ENCODE measurements at places on chromosomes 2 and 18. TPM values are rescaled to one million over a fixed set of nuclear protein-coding genes. Genes with fewer than 3 reads are reported as not detected.

- peaks cover 3% of the 10 kb centered on the region for H3K4me1 ChIP-seq
- H3K27ac ChIP-seq = no peak overlapping the region
- no peak for DNase-seq
- no peaks in the 10 kb centered on the region for H3K36me3 ChIP-seq
- H3K27me3 ChIP-seq = no peaks in the 10 kb centered on the region
- H3K4me3 ChIP-seq = no peak overlapping the region
Measured at GRCh38 chr2:197079832-197080555, 153.5 kb upstream of the PGAP1 start.

- no peaks in the 10 kb centered on the region for H3K4me1 ChIP-seq
- peak; percentile 7 for DNase-seq
- peak overlapping the region; percentile 76 for H3K4me3 ChIP-seq
- H3K27me3 ChIP-seq = no peaks in the 10 kb centered on the region
Measured at GRCh38 chr2:169693360-169693759, 845 bp downstream of the CFAP210 start.

DNA sequence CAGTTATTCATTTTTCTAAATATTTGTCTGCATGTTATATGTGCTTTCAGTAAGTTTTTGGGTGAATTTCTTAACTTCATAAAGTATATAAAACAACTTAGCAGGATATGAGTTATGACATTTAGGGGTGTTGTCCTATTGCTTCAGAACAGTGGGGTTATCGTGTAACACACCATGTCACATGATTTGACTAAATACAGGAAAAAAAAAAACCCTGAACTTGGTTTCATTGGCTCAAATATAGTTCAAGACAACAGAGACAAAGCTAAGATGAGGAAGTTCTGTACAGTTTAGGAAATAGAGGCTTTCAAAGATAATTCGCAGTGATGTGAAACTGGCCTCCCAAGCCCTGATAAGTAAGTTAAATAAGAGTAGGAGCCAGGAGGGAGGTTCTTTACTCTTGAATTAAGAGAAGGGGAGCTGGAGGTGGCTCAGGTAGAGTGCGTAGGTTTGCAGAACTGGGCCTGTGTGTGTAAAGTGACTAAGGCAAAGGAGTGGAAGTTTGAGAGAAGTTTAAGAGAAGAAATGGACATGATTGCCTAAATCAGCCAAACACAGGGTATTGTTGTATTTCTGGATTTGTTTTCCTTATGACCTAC is 53.9 kb downstream of the LIMS1 start:
- no peaks in the 10 kb centered on the region for H3K36me3 ChIP-seq
- no peak overlapping the region for H3K27ac ChIP-seq
- no peaks in the 10 kb centered on the region for H3K27me3 ChIP-seq
- no peak for DNase-seq
- H3K4me1 ChIP-seq = peaks cover 29% of the 10 kb centered on the region
- H3K4me3 ChIP-seq = no peak overlapping the region

Gene PROKR1
- not detected for total RNA-seq

- DNase-seq = no peak
- no peak overlapping the region for H3K4me3 ChIP-seq
- H3K27ac ChIP-seq = no peak overlapping the region
- H3K4me1 ChIP-seq = no peaks in the 10 kb centered on the region
- H3K27me3 ChIP-seq = no peaks in the 10 kb centered on the region
Measured at GRCh38 chr18:56021809-56022195, 433.8 kb upstream of the TCF4 start.

Gene TTC27
- total RNA-seq = 24.4 TPM

Gene FSIP2
- total RNA-seq = not detected

DNA sequence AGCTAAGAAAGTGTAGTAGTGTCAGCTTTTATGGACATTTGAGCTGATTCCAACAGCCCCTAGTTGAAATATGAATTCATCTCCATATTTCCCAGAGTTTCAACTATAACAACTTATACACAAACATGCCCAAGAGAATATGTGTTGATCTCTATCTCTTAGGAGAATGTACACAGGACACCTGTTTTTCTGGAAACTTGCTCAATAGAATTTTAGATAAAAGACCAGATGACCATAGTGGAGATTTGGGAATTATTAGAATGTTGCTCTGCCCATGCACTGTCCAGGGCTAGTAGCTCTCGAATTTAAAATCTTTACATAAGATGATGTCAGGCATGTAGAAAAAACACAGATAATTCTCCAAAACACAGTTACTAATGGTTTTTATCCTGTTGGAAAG is 162.3 kb upstream of the VRK2 start:
- no peaks in the 10 kb centered on the region for H3K27me3 ChIP-seq
- peaks cover 11% of the 10 kb centered on the region for H3K4me1 ChIP-seq
- DNase-seq = no peak
- no peak overlapping the region for H3K27ac ChIP-seq
- no peaks in the 10 kb centered on the region for H3K36me3 ChIP-seq

DNA sequence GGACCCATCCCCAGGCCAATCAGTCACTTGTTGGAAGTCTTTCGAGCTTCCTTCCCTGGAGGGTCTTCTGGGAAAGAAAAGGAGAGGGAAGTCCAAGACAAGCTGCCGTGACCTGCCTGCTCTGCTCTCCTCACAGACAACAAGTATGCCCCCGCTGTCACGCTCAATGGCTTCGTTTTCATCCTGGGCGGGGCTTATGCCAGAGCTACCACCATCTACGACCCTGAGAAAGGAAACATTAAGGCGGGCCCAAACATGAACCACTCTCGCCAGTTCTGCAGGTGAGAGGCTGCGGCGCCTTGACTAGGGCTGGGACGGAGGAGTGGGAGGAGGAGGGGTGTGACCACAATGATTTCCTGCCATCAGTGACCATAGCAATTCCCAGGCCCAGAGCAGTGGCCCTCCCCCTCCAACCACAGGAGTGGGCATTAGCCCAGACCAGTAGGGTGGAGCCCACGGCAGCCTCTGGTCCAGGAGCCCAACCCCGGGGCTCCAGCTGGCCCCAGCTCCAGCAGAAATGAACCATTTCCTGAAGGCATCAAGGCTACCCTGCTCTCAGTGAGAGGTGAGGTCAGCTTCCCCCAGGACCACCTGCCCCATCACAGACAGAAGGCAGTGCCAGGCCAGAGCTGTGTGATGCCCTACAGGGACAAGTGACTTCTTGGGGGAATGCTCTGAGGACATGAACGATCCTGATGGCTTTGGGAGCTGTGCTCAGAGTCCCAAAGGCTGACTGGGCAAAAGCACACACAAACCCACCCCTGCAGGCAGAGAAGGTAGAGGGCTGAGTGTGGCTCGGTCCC is 223.1 kb downstream of the ATAD2B start:
- H3K4me3 ChIP-seq = no peak overlapping the region
- no peaks in the 10 kb centered on the region for H3K36me3 ChIP-seq
- no peak overlapping the region for H3K27ac ChIP-seq
- no peaks in the 10 kb centered on the region for H3K27me3 ChIP-seq

GRCh38 chr18:62069556-62069955 is 117.3 kb downstream of the PIGN start:
- no peaks in the 10 kb centered on the region for H3K27me3 ChIP-seq
- no peak overlapping the region for H3K27ac ChIP-seq
- H3K4me3 ChIP-seq = no peak overlapping the region
- DNase-seq = no peak
- no peaks in the 10 kb centered on the region for H3K4me1 ChIP-seq

DNA sequence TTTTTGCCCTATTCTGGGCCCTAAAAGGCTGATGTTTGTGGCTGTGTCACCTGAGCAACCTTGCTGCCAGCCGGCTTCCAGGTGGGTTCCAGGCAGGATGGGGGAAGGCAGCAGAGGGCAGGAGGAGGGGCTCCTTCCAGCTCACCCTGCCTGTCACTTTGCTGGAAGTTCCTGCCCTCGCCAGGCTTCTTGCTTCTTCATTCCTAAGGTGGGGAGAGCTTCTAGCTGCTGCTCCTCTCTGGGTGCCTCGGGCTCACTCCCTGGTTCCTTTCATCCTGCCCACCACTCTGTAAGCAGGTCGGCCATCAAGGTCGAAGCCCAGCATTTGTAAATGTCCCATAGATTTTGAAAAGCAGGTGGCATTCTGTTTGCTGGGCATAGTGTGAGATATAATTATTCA is 249.4 kb upstream of the HS6ST1 start:
- no peak overlapping the region for H3K4me3 ChIP-seq
- no peaks in the 10 kb centered on the region for H3K4me1 ChIP-seq
- no peaks in the 10 kb centered on the region for H3K36me3 ChIP-seq
- peaks cover 25% of the 10 kb centered on the region for H3K27me3 ChIP-seq
- DNase-seq = no peak

Gene RUFY4
- total RNA-seq = 0.27 TPM

Measured in HCT116 (cell line).